Stimulated activated CD4-positive, alpha-beta T cell treated with anti-CD3 and anti-CD28 coated beads, Interleukin-2, amount 100 ng/mL, for 48 hours (primary cell): ENCODE measurements at places on chromosomes 11 and 22.

DNA sequence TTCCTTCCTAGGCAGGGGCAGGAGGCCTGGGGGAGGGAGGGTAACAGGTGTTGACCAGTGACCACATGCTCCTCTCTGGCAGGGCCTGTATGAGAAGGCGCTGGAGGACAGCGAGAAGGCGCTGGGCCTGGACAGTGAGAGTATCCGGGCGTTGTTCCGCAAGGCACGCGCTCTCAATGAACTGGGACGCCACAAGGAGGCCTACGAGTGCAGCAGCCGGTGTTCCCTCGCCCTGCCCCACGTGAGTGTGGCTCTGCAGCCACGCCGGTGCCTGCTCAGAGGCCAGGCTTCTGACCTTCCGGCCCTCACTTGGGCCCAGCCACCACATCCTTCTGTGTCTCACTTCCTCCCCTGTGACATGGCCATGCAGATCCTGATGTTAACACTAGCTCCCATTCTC lies 25.8 kb downstream of the ZC3H7B start:
- DNase-seq = no peak

- DNase-seq = no peak
Observed at GRCh38 chr11:65381716-65382032, 772 bp downstream of the SLC25A45 start.

DNA sequence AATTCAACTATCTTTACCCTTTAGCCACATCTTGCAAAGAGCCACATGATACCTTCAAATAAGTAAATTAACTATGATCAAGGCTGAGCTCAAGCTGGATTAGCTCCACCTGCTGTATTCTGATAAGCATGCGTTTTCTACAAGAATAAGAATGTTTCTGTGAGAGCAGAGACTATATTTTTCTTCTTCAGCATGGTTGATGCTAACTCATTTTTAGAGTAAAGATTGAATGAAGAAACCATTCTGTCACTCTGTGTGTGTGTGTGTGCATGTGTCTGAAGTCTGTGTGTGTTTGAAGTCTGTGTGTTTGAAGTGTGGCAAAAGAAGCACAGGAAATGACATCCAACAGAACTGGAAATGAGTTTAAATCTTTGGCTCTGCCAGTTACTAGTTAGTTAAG lies 12.0 kb upstream of the LAYN start:
- no peak for DNase-seq

DNA sequence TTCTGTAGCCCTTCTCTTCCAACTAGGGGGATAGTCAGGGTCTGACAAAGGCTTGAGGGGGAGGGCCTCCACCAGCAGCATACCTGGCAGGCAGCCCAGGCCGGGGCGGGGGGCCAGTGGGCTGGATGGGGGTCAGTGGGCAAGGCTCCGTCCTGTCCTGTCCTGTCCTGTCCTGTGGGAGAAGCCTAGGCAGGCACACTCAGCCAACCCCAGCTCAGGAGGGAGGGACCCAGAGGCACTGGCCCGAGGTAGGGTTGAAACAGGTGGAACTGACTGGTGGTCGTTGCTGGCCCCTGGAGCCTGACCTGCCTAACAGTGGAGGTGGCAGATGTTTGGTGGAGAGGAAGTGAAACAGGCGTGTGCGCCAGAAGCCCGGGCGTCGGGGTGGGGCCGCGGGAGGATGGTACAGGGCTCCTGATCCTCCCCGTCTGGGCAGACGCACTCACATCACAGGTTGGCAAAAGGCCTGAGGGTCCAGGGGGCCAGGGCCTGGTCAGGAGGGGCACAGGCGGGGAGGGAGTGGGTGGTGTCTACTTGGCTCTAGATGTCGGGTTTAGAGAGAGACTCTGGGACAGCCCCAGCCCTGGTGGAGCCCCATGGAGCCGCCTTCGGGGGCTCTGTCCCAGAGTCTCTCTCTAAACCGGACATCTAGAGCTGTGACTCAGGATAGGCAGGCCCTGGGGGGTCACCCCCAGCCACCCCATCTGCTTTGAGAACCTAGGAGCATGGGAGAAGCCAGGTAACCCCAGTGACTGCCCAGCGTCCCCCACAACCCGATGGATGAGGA lies 32.5 kb upstream of the GRAMD4 start:
- no peak for DNase-seq

DNA sequence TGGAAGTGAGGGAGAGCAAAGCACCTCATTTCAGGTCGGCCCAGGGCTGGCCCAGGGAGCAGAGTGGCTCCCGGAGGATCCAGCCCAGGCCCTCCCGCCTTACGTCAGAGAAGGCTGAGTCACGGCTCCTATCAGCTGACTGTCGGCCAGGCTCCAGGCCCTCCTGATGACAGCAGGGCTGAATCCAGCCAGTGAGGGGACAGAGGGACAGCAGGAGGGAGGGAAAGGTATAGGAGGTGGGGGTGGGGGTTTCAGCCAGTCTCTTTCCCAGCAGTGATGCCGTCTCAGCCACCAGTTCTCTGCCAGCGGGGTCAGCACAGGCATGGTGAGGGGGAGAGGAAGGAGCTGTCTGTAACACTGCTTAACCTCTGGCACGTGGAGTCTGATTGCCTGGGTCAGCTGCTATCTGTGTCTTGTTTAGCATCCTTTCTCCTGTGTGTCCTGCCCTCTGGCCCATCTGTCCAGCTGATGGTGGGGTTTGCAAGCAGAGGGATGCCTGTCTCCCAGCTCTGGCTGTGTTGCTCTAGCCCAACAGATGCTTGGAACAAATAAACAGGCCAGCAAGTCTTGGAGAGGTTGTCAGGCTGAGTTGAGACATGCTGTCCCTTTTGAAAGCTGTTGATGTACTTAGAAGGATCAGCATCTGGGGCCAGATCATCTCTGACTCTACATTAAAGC lies 74.0 kb downstream of the ADAMTS15 start:
- DNase-seq = no peak
